ENCODE measurements at places on chromosomes 13 and 19. TPM values are rescaled to one million over a fixed set of nuclear protein-coding genes. Genes with fewer than 3 reads are reported as not detected.

DACH1 gene
- total RNA-seq, result 9.9 TPM

RPL28 gene
- total RNA-seq, result 417 TPM

GRCh38 chr13:97001636-97002035, 7.4 kb upstream of the OXGR1 start:
- DNase-seq, result no peak

DNA sequence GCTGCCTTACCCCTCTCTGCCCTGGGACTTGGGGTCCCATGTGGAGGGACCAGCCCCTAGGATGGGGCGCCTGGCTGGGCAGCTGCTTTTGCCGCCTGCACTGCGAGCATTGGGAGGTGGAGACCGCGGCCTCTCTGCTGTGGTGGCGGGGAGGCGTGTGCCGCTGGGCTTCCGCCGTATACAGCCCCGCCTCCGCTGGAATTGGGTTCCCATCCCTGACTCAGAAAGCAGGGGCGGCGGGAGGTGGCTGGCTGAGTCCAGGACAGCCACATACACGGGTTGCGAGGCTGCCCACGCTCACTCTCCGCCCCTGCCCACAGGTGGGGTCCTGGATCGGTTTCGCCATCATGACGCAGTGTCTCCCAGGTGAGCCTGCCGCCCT, 6.6 kb downstream of the NDUFB7 start:
- no peak for DNase-seq

DNA sequence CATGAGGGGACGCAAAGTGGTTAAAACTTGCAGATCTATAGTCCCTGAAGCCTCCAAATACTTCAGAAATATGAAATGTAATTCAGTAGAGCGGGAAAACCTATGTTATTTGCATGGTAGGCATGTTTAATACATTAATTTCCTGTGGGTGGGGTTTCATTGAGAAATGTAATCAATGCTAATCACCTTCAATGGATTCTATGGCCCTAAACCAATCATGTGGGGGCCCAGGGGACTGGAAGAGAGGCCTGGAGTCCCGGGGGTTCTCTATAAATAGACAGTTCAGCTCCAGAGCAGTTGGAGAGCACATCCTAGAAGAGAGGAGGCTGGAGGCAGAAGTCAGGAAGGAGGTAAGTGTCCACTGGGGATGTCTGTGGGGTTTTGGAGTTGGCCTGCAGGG, at the start of gene ZSCAN5C:
Gene ZSCAN5C (plus strand): TSS at position 301 of the 400 bp plus-strand sequence. CDS start 3,641 bp downstream, outside the sequence.
- no peak for DNase-seq

Measured in spinal cord (tissue), 10 donors.